ENCODE measurements at places on chromosomes 7 and 10.

- no peak for DNase-seq
Observed at GRCh38 chr7:69318794-69319193, 279.5 kb upstream of the AUTS2 start.

DNA sequence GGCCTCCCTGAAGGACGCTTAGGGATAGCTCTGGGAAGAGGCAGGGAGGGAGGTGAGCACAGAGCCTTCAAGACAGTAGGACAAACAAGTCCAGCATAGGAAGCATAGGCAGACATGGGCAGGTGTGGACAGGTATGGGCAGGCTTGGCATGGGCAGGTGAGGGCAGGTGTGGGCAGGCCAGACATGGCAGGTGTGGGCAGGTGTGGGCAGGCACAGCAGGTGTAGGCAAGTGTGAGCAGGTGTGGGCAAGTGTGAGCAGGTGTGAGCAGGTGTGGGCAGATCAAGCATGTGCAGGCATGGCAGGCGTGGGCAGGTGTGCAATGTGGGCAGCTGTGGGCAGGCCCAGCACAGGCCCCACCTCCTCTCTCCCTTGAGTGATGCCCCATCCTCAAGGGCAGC is 148.8 kb upstream of the ZMIZ1 start:
- no peak for DNase-seq

DNA sequence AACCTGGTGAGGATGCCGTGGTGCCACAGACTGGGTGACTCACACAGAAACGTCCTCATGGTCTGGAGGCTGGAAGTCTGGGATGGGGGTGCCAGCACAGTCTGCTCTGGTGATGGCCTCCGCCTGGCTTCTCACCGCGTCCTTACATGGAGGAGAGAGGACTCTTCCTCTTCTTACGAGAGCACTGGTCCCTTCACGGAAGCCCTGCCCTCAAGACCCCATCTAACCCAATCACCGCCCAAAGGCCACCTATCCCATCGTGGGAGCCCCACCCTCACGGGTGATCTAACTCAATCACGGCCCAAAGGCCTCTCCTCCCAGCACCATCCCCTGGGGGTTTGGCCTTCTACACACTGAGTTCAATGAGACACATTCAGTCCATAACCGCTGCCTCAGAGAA is 137.7 kb downstream of the PTPRN2 start:
- DNase-seq = no peak

DNA sequence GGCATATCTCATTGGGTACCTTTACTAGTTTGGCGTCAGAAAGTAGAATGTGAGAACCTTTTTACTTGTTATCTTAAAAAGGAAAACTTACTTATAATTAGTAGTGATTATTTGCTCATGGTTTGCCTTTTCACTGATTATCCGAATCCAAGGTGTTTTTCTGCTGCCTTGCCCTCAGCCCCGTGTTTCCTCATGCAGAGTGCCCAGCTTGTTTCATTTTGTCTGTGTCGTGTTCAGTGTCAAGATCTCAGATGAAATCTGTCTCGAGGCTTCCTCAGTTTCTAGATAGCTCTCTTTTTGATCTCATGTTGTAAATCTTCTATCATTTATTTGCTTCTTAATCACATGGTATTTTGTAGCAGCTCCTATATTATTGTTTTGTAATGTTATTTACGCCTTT is 30.1 kb downstream of the RPA3 start:
- no peak for DNase-seq

GRCh38 chr10:77034240-77034639 is 603.4 kb downstream of the KCNMA1 start:
- DNase-seq = no peak

GRCh38 chr7:93884541-93884940 is 6.0 kb downstream of the TFPI2 start:
- DNase-seq = no peak

GRCh38 chr10:80070057-80070456 is 8.4 kb upstream of the TMEM254 start:
- no peak for DNase-seq

GRCh38 chr7:43769791-43770465 is 11.4 kb downstream of the BLVRA start:
- no peak for DNase-seq

GRCh38 chr10:101123085-101123814 is 7.8 kb upstream of the TLX1 start:
- no peak for DNase-seq

- no peak for DNase-seq
Observed at GRCh38 chr10:48466611-48467240, 138.1 kb downstream of the ARHGAP22 start.

DNA sequence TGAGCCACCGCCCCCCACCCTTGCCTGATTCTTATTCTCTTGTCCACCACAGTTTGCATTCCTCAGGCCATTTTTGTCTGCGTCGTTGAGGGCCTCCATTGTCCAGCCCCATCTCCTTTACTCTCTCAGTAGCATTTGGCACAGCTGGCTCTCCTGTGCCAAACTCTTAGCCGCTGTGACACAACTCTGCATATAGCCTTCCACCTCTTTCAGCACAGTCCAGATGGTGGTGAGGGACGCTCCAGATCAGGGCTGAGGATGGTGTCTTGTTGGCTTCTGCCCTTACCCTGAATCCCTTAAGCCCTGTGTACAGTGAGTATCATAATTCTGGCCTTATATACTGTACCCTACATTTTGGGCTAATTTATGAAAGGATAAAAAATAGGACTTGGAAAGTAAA is 45.6 kb downstream of the BMPR1A start:
- no peak for DNase-seq

GRCh38 chr7:12470930-12471329 is 67.3 kb upstream of the VWDE start:
- DNase-seq = no peak

- no peak for DNase-seq
Observed at GRCh38 chr7:90092506-90092905, 61.8 kb upstream of the STEAP1 start.

DNA sequence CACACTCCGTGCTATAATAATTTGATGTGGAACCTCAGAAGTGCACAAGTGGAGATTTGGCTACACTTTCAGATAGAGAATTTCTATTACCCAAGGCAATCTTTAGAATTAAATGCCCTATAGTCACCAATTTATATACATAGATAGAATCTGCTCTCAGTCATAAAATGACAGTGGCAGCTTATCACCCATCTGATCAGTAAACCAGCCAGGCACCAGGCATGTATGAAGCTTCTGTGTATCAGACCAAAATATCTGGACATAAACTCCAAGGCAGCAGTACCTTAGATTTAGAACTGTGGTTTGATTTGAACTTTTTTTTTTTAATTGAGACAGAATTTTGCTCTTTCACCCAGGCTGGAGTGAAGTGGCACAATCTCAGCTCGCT is 180.9 kb downstream of the IPMK start:
- no peak for DNase-seq

- no peak for DNase-seq
Observed at GRCh38 chr7:56099653-56100052, 6.6 kb downstream of the CHCHD2 start.

GRCh38 chr10:24894728-24895127 is 57.7 kb downstream of the PRTFDC1 start:
- peak; percentile 8 for DNase-seq

DNA sequence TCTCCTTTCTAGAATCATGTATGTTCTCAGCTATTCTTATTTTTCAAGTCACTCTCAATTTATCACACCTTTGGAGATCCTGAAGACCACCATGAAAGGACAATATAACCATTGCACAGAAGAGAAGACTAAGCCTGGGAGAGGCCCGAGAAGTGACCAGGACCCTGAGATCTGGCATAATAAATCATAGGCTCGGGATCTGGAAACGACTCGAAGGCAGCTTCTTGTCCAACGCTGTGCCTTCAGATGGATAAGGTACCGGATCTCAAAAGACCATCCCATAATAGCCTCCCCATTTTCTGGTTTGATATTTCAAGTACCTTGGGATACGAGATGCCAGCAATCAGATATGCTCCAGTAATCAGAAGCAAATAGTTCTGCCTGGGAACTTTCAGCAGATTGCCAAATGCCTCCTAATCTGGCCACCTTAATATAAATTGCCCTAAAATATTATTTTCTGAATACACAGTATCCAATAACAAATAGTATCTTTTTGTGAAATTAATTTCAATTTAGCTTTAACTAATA is 179.2 kb upstream of the ZMIZ1 start:
- no peak for DNase-seq

DNA sequence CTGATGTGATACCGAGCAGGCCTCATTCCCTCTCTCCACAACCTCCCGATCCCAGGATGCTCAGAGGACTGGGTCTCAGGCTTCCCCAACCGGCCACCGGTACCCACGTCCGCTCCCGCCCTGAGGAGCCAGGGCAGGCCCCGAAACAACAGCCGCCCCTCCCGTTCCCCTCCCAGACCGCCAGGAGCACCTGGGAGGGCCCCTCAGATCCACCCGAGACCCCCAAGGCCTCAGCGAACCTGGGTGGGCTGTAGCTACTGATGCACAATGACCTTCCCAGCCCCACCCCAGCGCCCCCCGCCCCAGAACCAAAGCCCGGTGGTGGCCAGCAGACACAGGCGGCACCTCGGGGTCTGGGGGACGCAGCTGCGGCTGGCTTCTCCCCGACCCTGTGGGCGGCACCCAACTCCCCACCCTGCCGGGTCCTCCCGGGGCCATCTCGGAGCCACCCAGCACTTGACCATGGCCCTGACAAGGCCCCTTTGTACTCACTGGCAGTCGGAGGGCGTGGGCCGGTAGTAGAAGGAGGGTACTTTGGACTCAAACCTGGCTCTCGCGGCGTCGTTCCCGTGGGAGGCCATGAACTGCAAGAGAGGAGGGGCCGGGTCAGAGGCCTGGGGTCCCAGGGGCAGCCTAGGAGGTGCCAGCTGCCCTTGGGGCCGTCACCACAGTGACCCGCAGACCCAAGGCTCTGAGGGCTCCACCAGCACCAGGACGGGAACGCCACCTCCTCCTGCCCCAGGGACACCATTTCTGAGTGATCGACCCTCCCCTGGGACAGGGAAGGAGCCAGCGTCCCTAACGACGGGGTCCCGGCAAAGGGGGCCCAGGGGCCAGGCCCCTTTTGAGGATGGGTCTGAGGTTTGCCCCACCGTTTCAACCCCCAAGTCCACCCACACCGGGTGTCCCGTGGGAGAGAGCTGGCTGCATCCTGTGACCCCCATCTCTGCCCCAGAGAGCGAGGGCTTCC is 28.1 kb downstream of the ADAP1 start:
- no peak for DNase-seq

GRCh38 chr10:100339236-100339635 is 7.8 kb upstream of the SCD start:
- DNase-seq = no peak

DNA sequence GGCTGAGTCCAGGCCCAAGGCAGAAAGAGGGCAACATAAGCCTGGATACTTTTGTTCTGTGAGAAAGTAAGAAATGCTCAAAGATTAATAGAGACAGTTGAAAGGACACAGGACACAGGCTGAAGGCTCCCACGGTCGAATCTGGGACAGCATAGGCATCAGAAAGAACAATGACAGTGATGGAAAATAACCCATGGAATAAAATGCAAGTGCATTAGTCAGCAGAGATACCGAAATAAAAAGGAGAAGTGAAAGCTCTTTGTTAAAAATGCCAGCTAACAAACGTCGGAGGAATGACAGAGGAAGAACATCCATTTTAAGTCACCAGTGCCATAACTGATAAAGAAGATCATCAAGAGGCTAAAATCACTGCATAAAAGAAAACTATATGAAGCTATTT is 19.6 kb upstream of the AGAP5 start:
- DNase-seq = no peak

GRCh38 chr7:71239586-71240268 is 107.8 kb downstream of the GALNT17 start:
- DNase-seq = no peak

GRCh38 chr7:28032738-28033380 is 147.7 kb downstream of the JAZF1 start:
- no peak for DNase-seq

DNA sequence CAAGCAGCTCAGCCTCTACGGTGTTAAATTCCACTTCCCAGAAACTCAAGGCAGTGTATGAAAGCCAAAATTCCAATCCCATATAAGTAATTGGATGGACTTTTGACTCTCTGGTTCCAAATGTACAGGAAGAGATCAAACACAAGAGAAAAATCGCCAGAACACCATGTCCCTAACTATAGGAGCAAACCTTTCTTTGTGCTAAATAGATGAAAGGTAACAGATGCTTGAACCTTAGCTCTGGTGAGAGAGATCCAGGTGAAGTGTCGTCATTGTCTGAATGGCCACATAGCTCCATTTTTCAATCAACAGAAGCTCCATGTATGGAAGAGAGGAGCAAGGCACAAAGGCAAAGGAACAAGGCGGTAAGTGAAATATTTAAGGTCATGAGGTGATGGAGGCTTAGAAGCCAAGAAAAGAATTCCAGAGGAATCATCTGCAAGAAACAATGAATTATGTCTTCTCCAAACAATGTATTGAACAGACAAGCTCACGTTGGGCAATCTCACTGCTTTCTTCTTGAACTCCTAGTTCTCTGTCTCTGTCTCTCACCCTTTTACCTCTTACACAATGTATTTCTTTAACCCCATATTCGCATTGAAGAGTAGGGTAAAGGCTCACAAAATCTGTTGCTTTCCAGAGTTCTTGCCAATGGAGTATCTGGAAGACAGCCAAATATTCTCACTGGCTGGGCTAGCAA is 585.1 kb downstream of the GATA3 start:
- DNase-seq = no peak

- no peak for DNase-seq
Observed at GRCh38 chr10:122995936-122996335, 12.7 kb downstream of the IKZF5 start.

DNA sequence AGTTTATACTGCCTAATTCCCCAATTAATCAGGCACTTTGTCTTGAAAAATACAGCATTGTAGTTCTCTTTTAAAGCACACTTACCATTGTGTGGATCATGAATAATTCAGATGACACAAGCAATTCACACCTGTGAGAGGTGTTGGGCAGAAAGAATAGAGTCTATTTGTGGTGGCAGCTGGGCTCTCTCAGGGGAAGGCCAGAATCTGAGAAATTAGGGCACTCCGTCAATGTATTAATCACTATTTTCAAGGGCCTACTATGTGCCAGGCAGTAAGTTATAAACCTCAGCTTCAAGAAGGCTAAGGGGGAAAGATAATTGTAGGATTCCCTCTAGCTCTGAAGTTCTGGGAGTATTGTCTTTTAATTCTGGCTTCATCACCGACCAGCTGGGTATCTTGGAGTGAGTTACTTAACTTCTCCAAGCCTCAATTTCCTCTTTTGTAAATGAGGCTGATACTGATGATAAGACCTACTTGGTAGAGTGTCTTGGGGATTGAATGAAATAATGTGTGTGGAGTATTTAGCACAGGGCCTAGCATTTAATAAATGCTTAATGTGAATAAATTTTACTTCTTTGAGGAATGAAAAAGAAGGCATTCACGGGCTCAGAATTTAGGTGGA is 2.5 kb downstream of the CHN2 start:
- no peak for DNase-seq

- DNase-seq = no peak
Observed at GRCh38 chr10:93023013-93023650, 37.5 kb upstream of the CYP26C1 start.

DNA sequence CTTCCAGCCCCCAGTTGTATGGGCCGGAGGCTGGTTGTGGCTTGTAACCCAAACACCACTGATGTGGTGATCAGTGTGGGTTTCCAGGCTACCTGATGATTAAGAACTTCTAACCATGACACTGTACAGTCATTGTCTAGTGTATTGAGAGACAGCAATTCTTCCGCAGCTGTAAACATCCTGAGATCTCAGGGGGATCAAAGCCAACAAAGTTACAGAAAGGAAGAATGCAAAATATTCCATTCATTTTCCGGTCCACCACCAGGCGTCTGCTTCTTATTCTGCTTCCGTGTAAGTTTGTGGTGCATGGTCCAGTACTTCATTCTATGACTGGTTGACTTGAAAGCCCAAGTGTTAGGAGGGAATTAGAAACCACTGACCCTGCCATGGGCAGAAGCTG is 10.3 kb upstream of the GLI3 start:
- no peak for DNase-seq

All from activated T-helper 1 cell treated with anti-CD3 and anti-CD28 coated beads, Interleukin-2, amount 50 U/mL, for 16 hours (primary cell).